Neuronal stem cell (in vitro differentiated cells): ENCODE measurements at places on chromosomes 5 and 9.

DNA sequence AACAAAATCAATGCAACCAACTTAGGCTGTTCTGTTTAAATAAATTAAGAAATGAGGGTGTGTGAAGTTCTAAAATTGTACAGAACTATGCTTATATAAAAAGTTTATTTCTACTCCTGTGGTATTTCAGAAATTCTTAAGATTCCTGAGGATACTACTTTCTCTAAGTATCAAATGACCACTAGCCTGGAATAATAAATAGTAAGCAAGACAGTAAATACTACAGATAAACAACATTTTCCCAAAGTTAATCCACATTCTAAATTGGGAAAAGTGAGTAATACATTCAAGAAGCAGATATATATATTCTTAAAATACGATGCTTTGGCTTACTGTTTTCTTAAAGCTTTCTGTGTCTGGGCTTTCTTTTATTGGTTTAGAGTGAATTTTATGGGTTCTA is 29.5 kb downstream of the CCNH start:
- H3K27me3 ChIP-seq, result no peaks in the 10 kb centered on the region
- peaks cover 99% of the 10 kb centered on the region for H3K36me3 ChIP-seq
- no peak overlapping the region for H3K27ac ChIP-seq
- H3K4me3 ChIP-seq, result no peak overlapping the region
- no peak for DNase-seq

DNA sequence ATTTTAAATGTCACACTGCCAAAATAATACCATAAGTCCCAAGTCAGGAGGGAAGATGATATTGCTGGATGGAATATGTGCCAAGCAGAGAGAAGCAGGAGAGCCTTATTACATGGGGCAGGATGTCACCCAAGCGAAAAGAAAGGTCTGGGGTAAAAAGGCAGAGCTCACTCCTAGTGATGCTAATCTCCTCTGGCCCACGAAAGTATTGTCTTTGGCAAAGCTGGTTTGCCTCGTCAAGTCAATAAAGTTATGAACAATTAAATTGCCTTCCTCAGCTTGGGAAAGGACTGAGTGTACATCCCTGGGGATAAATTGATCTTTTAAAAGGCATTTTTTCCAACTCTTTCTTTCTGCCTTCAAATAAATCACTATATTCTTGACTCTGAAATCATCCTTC is 220.6 kb downstream of the DMAC1 start:
- no peak overlapping the region for H3K27ac ChIP-seq
- no peaks in the 10 kb centered on the region for H3K36me3 ChIP-seq

DNA sequence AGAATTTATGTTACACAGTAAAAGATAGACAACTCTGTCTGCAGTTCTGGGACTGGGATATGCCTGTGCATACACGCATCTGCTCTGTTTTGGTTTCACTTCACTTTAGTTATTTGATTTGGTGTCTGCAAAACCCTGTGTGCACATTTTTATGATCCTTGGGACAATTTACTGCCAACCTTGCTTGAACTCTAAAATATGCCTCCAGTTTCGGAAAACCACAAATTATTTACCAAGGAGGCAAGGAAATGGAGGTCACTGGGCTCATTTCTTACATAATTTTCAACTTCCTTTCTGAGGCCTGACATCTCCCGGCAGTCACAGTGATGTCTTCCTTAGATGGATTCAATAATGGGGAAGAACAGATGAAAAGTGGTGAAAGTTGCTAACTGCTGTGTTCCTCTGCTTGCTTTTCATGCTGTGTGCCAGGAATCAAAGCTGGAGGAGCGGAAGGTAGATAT is 61.2 kb upstream of the TAF11L2 start:
- no peak overlapping the region for H3K27ac ChIP-seq
- no peak for DNase-seq
- no peak overlapping the region for H3K4me3 ChIP-seq
- no peaks in the 10 kb centered on the region for H3K27me3 ChIP-seq
- H3K4me1 ChIP-seq, result no peaks in the 10 kb centered on the region
- no peaks in the 10 kb centered on the region for H3K36me3 ChIP-seq

DNA sequence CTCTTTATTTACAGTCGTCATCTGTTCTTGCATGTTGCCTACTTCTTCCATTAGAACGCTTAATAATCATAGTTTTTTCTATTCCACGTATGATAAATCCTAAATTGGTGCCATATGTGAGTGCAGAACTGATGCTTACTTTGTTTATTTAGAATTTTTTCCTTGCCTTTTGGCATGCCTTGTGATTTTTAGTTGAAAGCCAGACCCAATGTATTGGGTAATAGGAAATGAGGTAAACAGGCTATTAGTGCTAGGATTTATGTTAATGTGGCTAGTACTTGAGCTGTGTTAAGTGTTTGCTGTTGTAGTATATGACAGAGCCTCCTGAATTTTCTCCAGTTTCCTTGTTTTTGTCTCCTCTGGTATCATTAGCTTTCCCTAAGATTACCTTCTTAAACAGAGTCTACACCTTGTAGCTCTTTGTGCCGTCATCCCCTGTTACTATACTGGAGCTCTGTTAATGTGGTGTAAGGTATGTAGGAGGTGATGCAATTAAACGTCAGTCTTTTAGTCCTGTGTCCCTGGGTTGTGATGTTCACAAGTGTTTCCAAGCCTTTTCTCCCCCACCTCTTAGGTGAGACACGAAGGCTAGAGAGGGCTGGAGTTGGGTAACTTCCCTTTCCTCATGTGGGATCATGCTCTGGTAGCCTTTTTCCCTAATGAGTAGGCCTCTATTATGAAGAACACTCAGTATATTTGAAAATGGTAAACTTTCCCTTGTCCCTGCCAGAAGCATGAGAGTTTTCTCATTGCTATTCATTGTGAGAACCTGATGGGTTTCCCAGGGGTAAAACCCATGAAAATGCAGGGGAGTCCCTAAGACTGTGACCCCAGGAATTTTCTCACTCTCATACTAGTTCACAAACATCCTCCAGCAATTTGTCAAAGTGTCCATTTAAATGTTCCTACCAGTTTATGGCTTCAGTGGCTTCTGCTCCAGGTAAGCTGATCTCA is 21.2 kb downstream of the SPATA31D3 start:
- H3K27ac ChIP-seq, result no peak overlapping the region
- H3K4me3 ChIP-seq, result no peak overlapping the region
- H3K27me3 ChIP-seq, result no peaks in the 10 kb centered on the region
- no peak for DNase-seq
- no peaks in the 10 kb centered on the region for H3K4me1 ChIP-seq
- H3K36me3 ChIP-seq, result no peaks in the 10 kb centered on the region

DNA sequence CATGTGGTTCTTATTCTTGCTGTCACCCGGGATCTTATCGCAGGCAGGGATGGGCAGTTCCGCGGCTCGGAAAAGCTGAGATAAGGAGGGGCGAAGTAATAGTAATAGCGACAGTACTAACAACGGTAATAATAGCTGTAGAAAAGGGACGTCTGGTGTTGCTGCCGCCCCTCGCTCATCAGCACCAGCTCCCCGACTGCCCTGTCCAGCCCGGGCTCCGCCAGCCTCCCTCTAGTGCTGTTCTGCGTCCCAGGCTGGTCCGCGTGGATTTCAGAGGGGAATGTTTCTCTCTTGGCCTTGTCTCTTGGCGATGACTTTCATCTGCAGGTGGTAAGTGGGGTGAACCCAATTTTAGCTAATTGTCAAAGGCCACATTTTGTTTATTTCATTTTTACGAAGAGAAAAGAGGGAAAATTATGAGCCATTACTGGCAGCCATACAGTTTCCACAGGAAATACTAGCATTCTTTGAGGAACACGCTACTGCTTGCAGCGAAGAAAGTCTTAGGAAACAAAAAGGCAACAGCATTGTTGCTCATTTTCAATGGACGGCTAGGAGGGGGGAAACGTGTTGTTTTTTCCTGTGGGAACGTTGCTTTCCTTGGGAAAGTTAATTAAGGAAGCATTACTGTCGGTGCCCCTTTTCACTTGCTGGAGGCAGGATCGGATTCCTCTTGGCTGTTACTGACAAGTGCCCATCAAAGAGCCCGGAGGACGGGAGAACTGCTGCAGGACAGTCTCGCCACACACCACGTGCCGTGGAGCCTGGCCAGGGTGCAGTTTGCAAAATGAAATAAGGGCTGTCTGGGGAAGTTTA is 762 bp downstream of the SNCAIP start:
- peak; percentile 30 for DNase-seq
- no peaks in the 10 kb centered on the region for H3K36me3 ChIP-seq
- peaks cover 8% of the 10 kb centered on the region for H3K27me3 ChIP-seq
- H3K4me3 ChIP-seq, result peak overlapping the region; percentile 54

- no peaks in the 10 kb centered on the region for H3K36me3 ChIP-seq
- H3K27me3 ChIP-seq, result peaks cover 22% of the 10 kb centered on the region
- no peak overlapping the region for H3K4me3 ChIP-seq
Measured at GRCh38 chr5:136057401-136058038, 28.7 kb downstream of the TGFBI start.

GRCh38 chr5:102231693-102232619 is 64.1 kb downstream of the SLCO4C1 start:
- H3K4me3 ChIP-seq, result no peak overlapping the region
- no peak overlapping the region for H3K27ac ChIP-seq
- no peaks in the 10 kb centered on the region for H3K36me3 ChIP-seq
- no peaks in the 10 kb centered on the region for H3K4me1 ChIP-seq
- no peaks in the 10 kb centered on the region for H3K27me3 ChIP-seq

GRCh38 chr9:133673258-133673655 is 37.1 kb downstream of the DBH start:
- peaks cover 4% of the 10 kb centered on the region for H3K4me1 ChIP-seq
- DNase-seq, result no peak
- no peak overlapping the region for H3K27ac ChIP-seq
- no peaks in the 10 kb centered on the region for H3K36me3 ChIP-seq
- no peak overlapping the region for H3K4me3 ChIP-seq
- H3K27me3 ChIP-seq, result no peaks in the 10 kb centered on the region

DNA sequence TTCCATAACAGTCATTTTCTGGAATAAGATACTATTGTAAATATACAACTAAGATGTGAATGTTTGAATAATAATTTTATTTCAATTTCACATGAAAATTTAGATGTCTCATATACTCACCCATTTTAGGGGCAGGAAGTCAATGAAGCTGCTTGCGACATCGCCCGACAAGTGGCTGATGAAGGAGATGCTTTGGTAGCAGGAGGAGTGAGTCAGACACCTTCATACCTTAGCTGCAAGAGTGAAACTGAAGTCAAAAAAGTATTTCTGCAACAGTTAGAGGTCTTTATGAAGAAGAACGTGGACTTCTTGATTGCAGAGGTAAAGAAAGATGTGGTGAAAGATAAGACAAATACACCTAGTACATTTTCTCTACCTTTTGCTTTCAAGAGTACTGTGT is 8.6 kb downstream of the BHMT start:
- H3K4me1 ChIP-seq, result no peaks in the 10 kb centered on the region
- H3K27me3 ChIP-seq, result no peaks in the 10 kb centered on the region
- DNase-seq, result no peak
- no peaks in the 10 kb centered on the region for H3K36me3 ChIP-seq
- H3K27ac ChIP-seq, result no peak overlapping the region
- H3K4me3 ChIP-seq, result no peak overlapping the region

- no peak overlapping the region for H3K4me3 ChIP-seq
- H3K27me3 ChIP-seq, result no peaks in the 10 kb centered on the region
- H3K4me1 ChIP-seq, result peaks cover 7% of the 10 kb centered on the region
Measured at GRCh38 chr9:95032580-95033341, 284.7 kb downstream of the FANCC start.

- no peaks in the 10 kb centered on the region for H3K36me3 ChIP-seq
- no peaks in the 10 kb centered on the region for H3K27me3 ChIP-seq
- DNase-seq, result no peak
- peaks cover 36% of the 10 kb centered on the region for H3K4me1 ChIP-seq
- H3K4me3 ChIP-seq, result no peak overlapping the region
Measured at GRCh38 chr9:127968042-127968441, 12.7 kb downstream of the EEIG1 start.

DNA sequence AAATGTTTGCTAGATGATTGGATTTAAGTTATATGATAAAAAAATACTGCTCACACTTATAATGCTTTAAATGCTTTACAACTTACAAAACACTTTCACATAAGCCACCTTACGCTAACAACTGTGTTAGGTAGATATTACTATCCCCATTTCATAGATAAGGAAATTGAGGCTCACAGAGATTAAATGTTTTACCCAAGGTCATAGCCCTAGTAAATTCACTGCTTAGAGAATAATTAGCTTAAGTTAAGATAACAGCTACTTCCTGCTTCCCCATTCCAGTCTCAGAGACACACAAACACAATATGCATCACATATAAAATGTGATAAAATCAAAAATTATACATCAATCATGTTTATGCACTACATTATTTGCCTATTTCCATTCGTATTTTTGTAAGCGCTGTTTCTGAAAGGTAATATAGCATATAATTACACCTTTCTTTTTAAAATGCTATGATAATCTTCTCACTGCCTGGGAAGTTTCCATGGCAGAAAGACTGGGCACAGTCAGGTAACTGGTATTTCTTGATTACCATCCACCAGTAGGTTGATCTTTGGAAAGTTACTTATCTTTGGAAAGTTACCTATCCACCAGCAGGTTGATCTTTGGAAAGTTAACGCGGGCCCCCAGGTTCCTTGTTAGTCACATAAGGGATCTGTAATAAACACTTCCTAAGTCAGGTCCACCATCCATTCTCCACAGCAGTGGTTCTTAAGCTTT is 101.1 kb downstream of the NFIB start:
- no peaks in the 10 kb centered on the region for H3K4me1 ChIP-seq
- H3K27ac ChIP-seq, result no peak overlapping the region
- no peak overlapping the region for H3K4me3 ChIP-seq
- no peaks in the 10 kb centered on the region for H3K27me3 ChIP-seq
- no peak for DNase-seq

- H3K27me3 ChIP-seq, result no peaks in the 10 kb centered on the region
- no peak overlapping the region for H3K4me3 ChIP-seq
- peaks cover 23% of the 10 kb centered on the region for H3K36me3 ChIP-seq
- H3K4me1 ChIP-seq, result peaks cover 6% of the 10 kb centered on the region
Measured at GRCh38 chr5:180326989-180327565, 26.1 kb downstream of the GFPT2 start.

DNA sequence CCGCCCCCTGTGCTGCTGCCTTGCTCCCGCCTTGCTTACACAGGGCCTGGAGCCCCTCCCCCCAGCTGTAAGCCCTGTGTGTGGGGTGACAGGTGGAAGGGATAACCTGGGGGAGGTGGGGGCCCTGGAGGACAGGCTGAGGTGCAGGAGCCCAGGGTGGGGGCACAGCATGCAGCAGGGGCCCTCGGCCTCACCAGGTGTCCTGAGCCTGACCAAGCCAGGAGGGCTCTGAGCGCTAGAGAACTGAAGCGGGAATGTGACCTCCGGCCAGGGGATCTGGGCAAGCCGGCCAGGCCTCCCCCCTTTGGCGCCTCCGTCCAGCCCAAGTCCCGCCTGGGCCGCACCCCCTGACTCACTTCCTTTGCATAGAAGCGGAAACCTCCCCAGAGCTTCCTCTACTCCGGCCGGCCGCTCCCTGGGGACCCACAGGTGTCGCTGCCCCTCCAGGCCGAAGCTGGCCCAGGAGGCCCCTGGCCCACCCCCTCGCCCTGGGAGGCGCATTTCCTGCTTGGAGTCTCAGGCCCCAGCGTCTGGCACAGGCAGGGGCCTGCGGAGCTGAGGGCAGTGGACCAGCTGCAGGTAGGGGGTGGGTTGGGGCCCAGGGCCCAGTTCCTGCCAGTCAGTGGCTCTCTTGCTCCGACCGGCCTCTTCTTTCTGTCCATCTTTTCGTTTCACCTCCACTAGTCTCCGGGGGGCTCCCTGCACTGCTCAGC is at the start of gene TOR4A:
Gene TOR4A, plus strand, starts transcription at position 398 of the 713 bp plus-strand sequence. CDS start 964 bp downstream, outside the sequence.
- H3K4me1 ChIP-seq, result peaks cover 23% of the 10 kb centered on the region
- peak within 1 kb of the TSS; percentile 59 for H3K27ac ChIP-seq
- H3K4me3 ChIP-seq, result no peak within 1 kb of the TSS
- peaks cover 19% of the 10 kb centered on the region for H3K36me3 ChIP-seq
- DNase-seq, result no peak
